Liver (tissue), 10 donors: ENCODE measurements at places on chromosomes 3 and 15.

DNA sequence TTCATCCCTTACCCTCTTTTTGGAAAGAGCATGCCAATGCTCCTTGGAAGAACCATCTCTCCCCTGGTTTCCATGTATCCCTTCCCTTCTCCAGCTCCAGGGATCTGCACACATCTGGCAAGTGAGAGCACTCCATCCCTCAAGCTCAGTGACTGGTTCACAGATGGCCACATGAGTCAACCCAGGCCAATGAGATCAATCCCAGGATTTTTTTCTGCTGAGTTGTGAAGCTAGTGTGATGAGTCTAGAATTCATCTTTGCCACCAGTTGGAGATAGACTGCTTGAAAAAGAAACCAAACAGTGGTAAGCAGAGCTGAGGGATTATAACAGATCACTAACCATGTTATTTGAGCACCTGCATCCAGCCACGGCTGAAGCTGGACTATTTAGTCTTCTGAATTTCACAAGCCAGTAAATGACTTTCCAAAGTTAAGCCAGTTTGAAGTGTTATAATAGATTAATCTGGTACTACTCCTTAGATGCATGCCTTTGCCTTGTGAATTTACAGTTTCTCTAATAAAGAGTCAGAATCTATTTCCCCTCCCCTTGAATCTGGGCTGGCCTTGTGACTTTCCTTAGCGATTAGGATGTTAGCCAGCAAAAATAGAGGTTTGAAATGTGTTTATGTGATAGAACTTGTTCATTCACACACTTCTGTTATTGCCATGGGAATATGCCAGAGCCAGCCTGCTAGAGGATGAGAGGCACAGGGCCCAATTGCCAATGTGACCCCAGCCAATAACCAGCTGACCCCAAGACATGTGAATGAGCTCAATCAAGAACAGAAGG, 159.8 kb downstream of the WNT5A start:
- DNase-seq = no peak

DNA sequence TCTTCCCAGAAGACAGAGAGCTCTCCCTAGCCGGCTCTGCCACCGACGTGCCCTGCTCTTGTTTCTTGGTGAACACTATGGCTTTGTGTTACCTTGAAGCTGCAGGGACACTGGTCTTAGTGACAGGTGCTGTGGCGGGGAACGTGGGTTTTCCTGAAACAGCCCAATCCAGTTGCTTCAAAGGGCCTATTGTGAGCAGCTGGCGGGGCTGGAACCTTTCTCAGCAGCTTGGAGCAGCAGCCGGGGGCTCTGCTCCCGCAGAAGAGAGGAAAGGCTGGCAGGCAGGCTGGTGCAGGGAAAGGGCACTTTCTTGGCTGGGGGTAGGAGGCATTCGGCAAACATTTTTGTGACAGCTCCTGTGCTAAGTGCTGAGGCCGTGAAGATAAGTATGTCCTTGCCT, 12.8 kb downstream of the MYZAP start:
- no peak for DNase-seq

DNA sequence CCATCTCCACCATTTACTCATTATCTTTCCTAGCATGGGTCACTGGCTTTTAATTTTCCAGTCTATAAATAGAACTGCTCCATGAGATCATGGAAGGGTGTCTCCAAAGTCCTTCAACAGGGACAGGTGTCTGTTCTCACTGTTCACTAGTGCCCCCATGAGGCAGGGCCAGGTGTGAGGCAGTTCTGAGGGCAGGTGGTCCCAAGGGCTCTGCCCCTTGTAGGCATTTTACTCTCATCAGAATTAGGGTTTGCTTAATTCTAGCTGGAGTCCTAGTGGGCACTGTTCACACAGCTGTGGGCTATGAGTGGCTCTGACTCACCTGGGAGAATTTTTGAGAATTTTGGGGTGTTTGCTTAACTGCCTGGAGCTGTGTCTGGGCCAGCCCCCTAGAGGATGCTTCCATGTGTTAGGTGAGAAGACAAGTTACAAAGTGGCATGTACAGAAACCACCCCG, 248.0 kb upstream of the LYSMD4 start:
- DNase-seq = no peak

DNA sequence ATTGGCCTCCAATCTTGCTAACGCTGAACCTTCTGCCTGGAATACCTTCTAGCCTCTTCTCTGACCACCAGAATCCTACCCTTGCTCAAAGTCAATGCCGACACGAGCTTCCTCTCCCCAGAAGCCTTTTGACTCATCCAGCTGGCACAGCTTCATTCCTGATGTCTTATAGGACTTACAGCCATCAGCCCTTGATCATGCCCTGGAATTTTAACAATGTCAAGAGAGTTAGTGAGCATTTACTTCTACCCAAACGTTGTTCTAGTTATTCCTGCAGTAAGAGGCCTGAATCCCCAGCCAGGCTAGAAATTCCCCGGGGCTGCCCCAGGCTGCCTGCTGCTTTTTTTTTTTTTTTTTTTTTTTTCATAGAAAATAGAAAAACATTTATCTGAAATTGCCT, 3.9 kb downstream of the CYP1A2 start:
- no peak for DNase-seq

DNA sequence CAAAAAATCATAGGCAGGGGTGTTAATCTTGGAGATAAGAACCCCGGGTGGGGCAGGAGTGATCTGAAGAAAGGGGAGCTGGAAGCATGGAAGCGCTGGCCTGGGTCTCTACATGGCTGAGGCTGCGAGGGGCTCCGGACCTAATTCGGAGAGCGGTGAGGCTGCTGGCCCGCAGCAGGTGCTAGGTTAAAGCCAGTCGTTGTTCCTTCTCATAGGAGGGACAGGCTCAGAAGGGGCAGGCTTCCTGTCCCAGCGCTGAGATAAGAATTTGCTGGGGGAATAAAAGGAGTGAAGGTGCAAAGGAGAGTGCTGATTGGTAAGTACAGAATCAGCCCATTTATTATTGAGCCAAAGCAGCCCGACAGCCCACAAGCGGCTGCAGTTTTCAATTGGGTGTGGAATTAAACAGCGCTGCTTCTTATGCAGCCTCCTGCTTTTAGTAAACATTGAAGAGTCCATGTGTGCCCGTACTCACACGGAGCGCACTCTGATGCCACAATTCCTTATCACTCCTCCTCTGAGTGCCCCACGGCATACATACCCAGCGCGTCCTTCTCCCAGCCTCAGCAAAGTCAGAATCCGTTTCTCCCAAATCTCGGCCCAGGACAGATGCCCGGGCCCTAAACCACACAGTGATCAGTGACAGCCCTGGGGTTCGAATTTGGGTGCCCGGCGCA, 17.1 kb downstream of the CHST13 start:
- no peak for DNase-seq
